ENCODE measurements at places on chromosomes 2 and 18.

DNA sequence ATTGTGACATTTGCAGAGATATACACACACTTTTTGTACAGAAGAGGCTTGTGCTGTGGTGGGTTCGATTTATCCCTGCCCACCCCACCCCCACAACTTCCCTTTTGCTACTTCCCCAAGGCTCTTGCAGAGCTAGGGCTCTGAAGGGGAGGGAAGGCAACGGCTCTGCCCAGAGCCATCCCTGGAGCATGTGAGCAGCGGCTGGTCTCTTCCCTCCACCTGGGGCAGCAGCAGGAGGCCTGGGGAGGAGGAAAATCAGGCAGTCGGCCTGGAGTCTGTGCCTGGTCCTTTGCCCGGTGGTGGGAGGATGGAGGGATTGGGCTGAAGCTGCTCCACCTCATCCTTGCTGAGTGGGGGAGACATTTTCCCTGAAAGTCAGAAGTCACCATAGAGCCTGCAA, 40.0 kb downstream of the STEAP3 start:
- no peak for DNase-seq

- no peak for DNase-seq
Observed at GRCh38 chr18:49071317-49071716, 120.6 kb upstream of the SMAD7 start.

GRCh38 chr2:24754985-24755705, 38.0 kb downstream of the PTRHD1 start:
- no peak for DNase-seq

DNA sequence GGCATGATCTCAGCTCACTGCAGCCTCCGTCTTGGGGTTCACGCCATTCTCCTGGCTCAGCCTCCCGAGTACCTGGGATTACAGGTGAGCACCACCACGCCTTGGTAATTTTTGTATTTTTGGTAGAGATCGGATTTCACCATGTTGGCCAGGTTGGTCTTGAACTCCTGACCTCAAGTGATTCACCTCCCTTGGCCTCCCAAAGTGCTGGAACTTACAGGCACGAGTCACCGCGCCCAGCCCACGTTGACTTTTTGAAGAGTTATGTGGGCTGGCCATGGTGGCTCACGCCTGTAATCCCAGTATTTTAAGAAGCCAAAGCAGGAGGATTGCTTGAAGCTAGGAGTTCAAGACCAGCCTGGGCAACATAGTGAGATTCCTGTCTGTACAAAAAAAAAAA, 20.8 kb downstream of the CCL20 start:
- DNase-seq, result no peak

- no peak for DNase-seq
Observed at GRCh38 chr2:120348737-120349439, 3.0 kb downstream of the INHBB start.

DNA sequence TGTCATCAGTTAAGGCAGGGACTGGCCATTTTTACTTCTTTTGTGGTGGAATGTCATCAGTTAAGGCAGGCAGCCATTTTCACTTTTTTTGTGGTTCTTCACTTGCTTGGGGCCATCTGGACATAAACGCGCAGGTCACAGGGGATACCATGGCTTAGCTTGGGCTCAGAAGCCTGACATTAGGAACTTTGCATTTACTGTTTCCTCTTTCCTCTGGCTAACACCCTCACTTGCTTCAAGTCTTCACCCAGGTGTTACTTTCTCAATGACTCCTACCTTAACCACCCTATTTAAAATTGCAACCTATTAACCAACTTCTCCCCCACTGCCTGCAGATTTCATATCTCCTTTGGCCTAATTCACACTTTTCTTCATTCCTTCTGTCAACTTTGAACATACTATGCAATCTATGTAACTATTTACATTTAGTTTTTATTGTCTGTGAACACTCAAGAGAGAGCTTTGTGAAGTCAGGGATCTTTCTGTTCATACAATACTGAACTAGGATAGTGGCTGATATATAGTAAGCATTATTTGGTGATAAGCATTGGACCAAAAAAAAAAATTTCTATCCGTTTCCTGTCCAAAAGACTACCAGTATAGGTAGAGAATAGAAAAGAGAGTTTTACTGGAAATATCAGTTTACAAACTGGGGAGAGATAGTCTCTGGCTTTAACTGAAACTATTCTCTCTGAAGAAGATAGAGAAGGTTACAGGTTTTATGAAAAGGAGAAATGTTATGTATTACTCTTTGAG, 600.1 kb upstream of the ZNF804A start:
- no peak for DNase-seq

GRCh38 chr18:58578835-58579560, 49.9 kb downstream of the ALPK2 start:
- no peak for DNase-seq

GRCh38 chr18:12886498-12887126, 2.6 kb upstream of the PTPN2 start:
- no peak for DNase-seq

- DNase-seq, result no peak
Observed at GRCh38 chr18:77996737-77997136, 747.1 kb downstream of the GALR1 start.

DNA sequence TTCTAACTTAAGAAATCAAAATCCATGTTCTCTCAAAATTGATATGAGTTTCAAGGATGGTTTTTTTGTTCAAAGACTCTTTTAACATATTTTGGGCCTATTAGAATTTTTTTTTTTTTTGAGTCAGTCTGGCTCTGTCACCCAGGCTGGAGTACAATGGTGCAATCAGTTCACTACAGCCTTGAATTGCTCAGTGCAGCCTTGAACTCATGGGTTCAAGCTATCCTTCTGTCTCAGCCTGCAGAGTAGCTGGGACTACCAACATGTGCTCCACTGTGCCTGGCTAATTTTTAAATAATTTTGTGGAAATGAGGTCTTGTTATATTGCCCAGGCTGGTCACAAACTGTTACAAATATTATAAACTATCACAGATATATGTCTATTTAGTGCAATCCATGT, 40.6 kb upstream of the RBMS1 start:
- no peak for DNase-seq

DNA sequence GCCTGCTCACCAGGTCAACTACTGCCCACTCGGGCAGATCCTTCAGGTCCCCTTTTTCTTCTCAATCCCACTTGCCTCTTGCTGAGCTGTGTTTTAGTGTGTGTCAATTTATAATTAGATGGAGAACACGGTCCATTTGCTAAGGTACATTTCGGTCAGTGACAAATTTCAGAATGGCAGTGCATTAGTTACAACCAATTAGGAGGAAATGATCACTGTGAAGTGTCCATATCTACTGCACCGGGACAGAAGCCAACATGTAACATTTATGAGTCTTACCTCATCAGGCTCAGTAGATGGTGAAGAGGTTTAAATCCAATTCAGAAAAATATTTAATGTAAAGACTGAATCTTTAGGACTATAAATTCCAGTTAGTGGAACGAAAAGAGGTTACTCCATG, 47.7 kb downstream of the CMPK2 start:
- DNase-seq, result no peak

- DNase-seq, result no peak
Observed at GRCh38 chr2:165149439-165149838, 54.4 kb downstream of the SCN3A start.

DNA sequence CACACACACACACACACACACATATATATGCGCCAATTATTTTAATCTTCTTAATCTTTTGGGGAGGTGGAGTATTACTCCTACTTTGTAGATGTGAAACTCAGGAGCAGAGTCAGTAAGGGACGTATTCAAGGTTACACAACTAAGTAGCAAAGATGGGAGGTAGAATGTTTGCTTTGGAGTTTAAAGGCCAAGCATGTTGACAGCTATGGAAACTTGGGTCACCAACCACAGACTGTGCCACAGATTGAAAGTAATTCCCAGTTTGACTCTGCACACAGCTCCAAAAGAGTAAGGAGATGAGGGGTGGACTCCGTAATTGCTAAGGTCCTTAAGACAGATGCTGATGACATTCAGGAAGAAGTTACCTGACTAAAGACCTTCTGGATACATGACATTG, 124.8 kb upstream of the ITGB6 start:
- no peak for DNase-seq
